SK-N-SH (cell line): ENCODE measurements at places on chromosomes 5 and 9.
A peak's percentile ranks its signal among the peaks of the same experiment; 100 is the strongest.

- no peak for DNase-seq
Observed at GRCh38 chr5:83972236-83972635, 251.6 kb upstream of the HAPLN1 start.

DNA sequence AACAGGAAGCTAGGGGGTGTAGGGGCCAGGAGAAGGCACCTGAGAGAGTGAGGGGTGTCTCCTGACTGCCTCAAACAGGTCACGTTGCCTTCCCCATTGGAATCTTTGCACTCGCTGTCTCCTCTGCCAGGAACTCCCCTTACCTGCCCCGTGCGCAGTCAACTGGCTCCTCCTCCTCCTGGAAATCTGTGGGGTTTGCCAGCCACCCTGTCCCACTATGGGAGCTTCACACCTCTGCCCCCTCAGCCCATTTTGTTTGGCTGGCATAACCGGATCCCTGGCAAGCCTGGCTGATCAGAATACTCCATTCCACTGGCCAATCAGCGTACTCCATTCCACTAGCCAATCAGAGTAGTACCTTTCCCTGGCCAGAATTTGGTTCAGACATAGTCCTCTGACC, 10.4 kb upstream of the SLC34A1 start:
- DNase-seq, result no peak

DNA sequence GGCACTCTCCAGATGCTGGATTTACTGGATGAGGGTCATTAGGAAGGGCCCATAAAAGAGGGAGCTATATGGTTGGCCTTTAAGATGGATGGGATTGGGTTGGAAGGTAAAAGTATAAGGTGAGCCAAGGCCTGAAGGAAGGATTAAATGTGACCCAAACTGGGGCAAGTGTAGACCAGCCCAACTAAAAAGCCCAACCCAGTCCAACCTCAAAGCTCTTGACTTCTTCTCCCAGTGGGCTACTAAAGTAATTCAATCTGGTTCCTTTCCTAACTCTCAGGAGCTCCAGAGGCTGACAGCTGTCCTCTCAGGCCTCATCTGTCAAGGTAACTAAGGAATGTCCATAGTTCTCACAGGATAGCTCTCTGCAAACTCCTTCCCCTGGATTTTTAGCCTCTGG, 122.2 kb upstream of the EFNA5 start:
- DNase-seq, result no peak

DNA sequence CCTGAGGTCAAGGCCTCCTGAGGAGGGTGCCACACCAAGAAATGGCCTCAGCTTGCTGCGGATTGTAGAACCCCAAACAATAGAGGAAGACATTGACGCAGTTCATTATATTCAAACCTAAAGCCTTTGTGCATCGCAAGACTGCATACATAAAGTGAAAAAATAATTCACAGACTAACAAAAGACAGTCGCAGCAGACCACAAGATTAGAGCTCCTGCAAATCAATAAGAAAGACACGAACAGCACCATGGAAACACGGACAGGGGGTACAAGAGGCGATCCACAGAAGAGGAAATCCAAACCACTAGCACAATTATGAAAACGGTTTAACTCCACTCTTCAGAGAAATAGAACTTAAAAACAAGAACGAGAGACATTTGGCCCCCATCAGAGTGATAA, 10.0 kb upstream of the TCOF1 start:
- DNase-seq, result no peak

DNA sequence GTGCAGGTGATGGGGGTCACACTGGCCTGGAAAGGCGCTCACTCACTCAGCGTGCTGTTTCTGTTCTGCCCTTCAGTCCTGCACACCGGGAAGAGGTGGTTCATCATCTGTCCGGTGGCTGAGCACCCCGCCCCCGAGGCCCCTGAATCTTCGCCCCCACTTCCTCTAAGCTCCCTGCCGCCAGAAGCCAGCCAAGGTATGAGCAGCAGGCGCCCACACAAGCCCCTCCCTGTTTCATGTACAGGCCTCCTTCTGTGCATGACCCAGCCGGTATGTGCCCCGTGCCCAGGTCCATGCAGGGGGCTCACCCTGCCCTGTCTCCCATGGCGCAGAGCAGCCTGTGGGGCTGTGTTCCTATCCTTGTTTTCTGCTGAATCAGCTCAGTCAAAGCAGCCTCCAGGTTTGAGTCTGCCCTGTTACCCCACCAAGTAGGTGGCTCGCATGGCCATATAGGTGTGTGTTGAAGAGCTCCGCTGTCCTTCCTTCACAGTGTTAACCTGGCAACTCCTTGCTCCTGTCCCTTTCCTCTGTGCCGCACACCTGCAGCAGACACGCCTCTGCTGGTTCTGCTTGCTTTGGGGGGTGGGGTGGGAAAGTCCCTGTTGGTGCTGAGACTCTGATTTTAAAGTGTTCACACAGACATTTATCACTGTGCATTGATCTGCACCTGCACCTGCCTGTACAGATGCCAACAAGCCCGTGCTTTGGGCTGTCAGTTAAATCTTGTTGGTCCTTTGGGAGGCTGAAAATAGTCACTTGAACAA, 84.8 kb downstream of the WNK2 start:
- peak; percentile 8 for DNase-seq

- DNase-seq, result no peak
Observed at GRCh38 chr9:110029429-110029955, 178.5 kb downstream of the C9orf152 start.

GRCh38 chr5:86795659-86796058, 177.9 kb downstream of the COX7C start:
- DNase-seq, result no peak

DNA sequence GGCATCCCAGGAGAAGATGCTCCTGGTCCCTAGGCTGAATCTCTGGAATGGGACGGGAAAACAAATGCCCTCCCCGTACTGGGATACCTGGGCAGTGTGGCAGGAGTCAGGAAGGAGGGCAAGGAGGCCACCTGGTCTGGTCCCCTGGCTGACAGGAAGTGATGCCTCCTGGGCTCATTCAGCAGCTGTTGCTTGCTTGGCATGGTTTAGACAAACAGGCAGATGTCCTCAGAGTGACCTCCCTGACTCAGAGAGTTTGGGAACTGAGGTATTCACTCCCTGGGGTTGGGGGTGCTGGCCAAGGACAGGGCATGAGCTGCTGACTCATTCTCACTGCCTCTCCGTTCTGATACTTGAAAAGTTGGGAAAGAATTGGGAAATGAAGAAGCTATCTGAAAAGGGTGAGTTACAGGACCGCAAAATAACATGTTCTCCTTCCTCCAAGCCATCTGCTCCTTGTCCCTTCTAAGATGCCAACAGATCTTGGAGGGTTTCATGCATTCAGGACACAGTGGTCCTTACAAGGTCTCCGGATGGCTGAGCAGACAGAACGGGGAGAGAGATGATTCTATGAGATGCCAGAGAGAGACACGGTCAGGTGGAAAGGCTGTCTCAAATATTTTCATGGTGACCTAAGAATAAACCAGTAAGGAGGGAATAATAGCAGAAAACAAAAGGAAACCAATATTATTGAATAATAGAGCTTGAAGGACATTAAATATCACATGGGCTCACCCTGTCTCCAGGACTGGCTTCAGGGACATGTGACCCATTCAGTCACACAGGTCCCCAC, 534.5 kb downstream of the BNC2 start:
- DNase-seq, result peak; percentile 28

- no peak for DNase-seq
Observed at GRCh38 chr5:107123014-107123413, 547.7 kb downstream of the EFNA5 start.

DNA sequence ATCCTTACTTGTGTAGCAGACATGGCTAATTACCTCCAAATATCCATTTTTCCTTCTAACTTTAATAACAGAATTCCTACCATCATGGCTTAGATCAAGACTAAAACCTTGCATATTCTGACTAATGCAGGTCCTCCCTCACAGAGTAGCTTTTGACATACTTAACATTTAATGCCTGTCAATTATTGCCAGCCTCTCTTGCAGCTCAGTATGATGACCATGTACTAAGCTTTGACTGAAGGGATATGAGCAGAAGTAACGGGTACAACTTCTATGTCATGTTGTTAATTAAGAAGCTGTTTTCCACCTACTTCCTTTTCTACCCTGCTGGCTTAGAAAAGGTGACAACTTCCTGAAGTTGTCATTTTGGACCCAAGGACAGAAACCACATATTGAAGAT, 533.4 kb downstream of the PSAT1 start:
- DNase-seq, result no peak

DNA sequence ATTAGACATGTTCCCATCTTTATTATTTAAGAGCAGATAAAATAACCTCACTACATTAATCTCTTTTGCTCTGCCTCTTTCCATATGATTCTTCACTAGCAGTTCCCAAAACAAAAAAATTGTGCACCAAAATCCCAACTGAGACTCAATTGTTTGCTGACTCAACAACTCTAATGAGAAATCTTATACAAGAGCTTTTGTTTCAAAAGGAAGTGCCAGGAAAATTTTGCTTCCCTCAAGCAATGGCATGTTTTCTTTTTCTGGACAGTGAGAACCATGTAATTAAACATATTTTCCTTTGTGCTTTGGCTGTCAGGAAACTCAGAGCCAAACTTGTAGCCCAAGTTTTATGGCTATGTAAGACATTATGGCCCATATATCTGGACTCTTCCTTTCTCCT, 62.0 kb downstream of the TMC1 start:
- no peak for DNase-seq

- DNase-seq, result peak; percentile 56
Observed at GRCh38 chr9:126581893-126582292, 31.8 kb upstream of the LMX1B start.

DNA sequence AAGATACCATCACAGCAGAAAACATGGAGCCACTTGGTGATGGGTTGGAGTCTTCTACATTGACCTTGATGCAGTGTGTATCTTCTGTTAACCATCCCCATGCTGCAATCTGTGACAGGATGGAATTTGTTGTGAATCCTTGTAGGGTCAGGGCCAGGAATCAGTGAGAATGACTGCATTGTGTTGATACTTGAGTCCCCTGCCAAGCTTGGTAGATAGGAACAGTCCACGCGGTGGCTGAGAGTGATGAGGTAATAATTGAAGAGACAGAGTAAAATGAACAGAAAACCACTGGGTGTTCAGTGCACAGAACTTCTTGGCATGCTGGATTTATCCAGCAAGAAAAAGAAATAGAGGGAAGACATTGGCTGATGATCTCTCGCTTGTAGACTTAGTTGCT, 217.5 kb downstream of the MAN2A1 start:
- no peak for DNase-seq

DNA sequence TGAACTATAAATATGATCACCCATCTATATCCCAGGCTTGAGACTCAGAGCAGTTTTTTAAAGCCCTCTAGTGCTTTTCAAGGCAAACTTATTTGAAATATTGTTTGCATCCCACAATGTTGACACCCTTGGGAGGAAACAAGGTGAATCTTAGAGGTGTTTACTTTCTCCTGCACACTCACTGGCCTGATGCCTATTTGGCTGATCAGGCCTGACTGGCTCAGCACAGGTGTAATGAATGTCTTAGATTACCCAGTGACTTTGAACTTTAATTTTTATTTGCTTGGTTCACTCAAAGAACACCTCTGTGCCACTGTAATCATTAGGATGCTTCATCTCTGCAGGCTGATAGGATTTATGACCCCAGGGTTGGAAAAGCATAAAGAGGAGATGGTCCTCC, 158.3 kb downstream of the KCTD16 start:
- DNase-seq, result no peak

DNA sequence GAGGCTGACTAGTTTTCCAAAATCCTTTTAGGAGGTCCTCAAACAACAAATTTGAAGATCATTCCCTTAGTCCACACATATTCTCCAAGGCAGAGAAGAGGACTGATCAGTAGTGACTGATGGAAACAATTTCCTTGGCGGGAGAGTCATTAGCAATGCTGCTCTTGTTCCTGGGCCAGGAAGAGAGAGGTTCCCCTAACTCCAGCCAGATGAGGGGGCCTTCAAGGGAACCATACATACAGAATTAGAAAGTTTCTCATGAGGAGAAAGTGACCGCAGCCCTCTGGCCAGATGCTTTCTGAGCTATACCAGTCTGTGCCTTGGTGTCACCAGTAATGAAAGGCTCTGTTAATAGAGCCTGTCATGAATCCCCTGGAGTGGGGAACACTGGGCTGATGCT, 539.4 kb downstream of the BNC2 start:
- no peak for DNase-seq

GRCh38 chr5:178232920-178233429, 373 bp upstream of the PHYKPL start:
- no peak for DNase-seq

- no peak for DNase-seq
Observed at GRCh38 chr5:1555011-1555807, 31.4 kb upstream of the LPCAT1 start.

GRCh38 chr9:87336914-87337333, 160.7 kb upstream of the DAPK1 start:
- DNase-seq, result peak; percentile 60

DNA sequence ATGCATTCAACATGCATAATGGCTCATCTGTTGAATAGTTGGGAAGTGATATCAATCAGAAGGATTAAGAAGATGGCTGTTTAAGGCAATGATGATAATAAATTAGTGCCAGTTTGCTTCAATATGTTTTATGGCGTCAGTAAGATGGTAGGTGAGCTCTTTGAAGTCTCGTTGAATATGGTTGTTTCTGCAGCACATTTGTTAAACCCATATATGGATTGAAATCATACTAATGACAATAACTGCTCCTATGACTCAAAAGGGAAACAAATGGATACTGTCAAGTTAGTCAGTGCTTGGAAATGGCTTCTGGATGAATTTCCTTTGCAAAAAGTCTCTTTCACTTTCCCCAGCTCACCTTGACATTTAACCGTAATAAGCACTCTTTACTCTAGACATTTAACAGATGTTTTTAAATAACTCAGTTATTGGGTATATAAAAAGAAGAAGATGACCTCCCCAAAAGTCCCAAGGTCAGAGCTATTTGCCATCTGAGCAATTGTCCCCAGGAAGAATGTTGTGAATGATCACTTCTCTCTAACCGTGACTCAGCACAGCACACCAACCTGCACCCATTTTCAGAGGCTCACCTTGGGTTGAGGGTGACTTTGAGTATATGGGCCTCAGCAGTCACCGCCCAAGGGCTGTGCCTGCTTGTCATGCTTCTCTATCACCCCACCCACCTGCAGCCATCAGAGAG, 133.4 kb downstream of the GRIA1 start:
- no peak for DNase-seq

GRCh38 chr5:99187611-99188010, 258.8 kb upstream of the CHD1 start:
- DNase-seq, result no peak
